ENCODE measurements at places on chromosomes 11 and 22. TPM values are rescaled to one million over a fixed set of nuclear protein-coding genes. Genes with fewer than 3 reads are reported as not detected.

DNA sequence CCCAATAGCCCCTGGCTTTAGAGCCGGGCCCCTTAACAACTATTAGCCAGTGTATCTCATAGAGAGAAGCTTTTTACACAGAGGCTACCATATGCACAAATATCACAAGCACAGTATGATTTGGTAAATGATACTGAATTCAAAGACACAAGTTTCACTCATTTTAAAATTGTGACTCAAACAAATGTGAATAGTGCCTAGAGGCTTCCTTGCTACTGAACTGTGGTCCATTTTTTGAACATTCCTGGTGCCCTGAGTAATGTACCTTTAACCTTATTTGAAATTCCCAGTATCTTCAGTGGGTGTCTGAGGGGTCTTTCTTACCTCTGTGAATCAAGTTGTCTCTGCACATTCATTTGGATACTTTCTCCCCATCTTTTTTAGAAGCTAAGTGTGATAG, 156.2 kb downstream of the MAML2 start:
- no peak for DNase-seq

OR51E2 gene
- polyA plus RNA-seq, result not detected

MS4A15 gene
- not detected for polyA plus RNA-seq

OR9G4 gene
- polyA plus RNA-seq, result not detected

GRCh38 chr11:88357323-88358039, 19.9 kb upstream of the CTSC start:
- no peak for DNase-seq

ZBTB16 gene
- not detected for polyA plus RNA-seq

- DNase-seq, result no peak
Measured at GRCh38 chr11:126694065-126694625, 306.4 kb downstream of the KIRREL3 start.

DNA sequence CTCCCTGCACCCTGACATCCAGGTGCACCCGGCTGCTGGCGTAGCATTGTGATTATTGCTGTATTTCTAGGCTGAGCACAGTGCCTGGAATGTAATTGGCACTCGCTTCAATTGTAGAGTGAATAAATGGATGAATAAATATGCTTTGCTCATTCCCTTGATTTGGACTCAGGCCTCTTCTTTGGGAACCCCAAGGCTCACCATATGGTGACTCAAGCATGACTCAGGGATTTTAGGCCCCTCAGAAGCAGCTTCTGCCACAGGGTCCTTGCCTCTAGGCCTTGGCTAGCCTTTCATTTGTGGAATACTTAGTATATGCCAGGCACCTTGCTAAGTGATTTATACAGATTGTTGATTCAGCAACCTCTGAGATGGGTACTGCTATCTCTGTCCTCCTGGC, 78.9 kb downstream of the GRIK4 start:
- no peak for DNase-seq

OR8D4 gene
- not detected for polyA plus RNA-seq

DNA sequence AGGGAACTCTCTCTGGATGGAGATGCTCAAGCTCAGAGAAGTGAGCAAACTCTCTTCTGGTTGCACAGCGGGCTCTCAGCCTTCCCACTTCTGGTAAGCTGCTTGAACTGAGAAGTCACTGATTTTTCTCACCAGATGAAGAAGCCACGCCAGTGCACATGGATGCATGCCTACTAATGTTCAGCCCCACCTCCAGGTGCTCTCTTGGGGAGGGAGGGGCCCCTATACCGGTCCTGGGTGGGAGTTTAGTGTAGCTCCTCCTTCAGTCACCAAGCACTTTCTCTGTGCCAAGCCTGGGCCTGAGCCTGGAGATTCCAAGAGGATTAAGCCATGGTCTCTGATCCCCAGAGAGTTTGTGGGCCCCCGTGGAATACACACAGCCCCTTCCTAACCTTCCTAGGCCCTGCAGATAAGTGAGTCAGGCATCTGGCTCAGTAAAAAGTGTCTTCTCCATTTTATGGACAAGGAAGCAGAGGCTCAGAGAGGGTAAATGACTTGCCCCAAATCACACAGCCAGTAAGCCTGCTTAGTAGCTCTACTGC, 142.2 kb downstream of the ST3GAL4 start:
- no peak for DNase-seq

DNA sequence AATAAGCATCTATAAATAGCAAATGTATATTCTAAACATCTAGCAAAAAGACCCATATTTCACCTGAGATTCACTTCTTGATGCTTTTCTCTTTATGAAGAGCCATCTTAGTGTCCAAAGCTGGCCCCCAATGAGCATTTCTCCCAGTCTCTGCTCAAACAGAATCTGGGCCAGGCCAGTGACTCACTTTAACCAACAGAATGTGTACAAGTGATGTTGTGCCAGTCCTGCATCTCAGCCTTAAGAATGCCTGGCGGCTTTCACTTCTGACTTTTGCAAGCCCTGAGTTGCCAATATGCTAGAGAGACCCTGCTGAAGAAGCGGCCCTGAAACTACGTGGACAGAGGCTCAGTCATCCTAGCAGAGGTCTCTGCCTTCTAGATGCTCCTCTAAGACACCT, 6.9 kb upstream of the COPB1 start:
- DNase-seq, result no peak

DNA sequence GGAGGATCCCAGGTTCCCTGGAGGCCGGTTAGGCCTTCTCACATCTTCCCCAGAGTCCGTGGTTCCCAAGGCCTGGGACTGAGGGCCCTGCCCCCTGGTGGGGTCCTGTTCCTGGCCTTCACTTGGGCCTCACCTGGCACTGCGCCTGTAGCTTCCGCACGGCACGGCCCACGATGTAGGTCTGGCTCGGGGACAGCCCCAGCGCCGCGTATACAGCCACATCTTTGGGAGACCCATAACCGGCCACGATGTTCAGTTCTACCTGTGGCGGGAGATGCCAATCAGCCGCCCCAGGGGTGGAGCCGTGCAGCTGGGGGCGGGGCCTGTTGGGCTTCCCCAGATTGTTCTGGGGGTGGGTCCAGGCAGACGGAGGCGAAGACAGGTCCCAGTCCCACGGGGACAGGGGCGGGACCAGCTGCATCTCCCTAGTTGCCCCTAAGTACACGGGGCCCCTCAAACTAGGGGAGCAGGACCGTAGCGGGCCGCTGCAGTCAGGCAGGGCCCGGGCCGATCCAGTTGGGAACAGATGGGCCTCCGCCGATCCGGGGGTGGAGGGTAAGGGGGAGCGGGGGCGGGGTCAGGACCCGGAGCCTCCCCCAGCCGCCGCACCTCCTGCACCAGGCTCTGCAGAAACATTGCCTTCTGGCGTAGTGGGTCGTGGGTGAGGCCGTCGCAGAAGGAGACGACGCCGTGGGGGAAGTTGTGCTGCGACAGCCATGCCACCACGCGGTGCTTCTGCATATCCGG, 10.1 kb downstream of the AIP start:
- DNase-seq, result no peak

DNA sequence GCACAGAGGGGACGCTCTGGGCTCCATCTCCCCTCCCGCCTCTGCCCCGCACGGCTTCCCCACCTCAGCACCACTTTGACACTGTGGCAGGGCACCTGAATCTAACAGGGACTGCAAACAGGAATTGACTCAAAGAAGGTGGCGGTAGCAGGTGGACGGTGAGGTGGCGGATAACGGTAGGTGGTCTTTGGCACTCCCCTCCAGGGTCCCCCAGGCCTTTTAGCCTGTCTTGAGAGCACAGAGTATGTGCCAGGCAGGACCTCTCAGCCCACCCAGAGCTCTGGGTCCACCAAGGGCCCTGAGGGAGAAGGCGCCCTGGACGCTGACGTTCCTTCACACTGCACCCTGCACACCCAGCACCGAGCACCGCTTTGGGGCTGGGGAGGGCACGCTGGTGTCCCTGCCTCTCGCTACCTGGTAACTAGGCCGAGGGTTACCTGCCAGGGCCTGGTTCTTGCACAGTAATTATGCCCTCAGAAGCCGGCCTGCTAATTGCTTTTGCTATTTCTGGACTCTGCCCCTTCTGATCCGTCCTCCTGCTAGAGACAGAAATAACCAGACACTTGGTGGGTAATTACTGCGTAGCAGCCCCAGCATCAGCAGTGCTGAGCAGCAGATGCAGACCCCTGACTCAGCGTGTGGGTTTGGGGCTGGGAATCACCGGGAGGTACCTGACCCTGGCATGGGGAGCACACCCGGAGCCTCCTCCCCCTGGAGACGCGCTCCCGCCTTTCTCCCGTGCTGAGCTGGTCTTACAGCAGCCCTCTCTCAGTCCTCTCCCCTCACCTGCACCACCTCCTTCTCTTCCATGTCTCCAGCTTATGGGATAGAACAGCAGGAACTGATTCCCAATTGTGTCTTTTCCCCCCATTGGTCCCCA, 103.3 kb upstream of the B3GAT1 start:
- DNase-seq, result no peak

DNA sequence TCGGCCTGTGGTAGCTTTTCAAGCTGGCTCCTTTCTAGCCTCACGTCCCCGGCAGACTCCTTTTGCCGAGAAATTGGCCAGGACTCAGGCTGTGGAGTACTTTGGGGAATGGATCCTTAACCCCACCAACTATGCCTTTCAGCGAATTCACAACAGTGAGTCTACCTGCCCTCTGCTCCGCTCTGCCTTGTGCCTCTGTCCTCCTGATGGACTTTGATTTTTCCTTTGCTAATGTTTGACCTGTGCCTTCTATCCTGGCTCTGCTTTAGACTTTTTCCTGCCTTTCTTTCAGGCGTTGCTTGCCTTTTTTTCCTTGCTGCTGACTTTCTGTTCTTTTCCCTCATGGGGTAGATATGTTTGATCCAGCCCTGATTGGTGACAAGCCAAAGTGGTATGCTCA, 12.5 kb downstream of the MADD start:
- no peak for DNase-seq

- DNase-seq, result no peak
Measured at GRCh38 chr11:17807034-17807433, 72.5 kb downstream of the KCNC1 start.

C11orf52 gene
- polyA plus RNA-seq, result 2.9 TPM

GRCh38 chr22:50177537-50178470, 7.3 kb downstream of the PANX2 start:
- DNase-seq, result no peak

GRCh38 chr22:19832476-19833108, 22.1 kb downstream of the GNB1L start:
- DNase-seq, result no peak

GRCh38 chr11:72962084-72962483, 147.9 kb downstream of the ATG16L2 start:
- no peak for DNase-seq

All from BJ (cell line).